GM12892 (cell line): ENCODE measurements at places on chromosomes 6 and 20.
A peak's percentile ranks its signal among the peaks of the same experiment; 100 is the strongest.

DNA sequence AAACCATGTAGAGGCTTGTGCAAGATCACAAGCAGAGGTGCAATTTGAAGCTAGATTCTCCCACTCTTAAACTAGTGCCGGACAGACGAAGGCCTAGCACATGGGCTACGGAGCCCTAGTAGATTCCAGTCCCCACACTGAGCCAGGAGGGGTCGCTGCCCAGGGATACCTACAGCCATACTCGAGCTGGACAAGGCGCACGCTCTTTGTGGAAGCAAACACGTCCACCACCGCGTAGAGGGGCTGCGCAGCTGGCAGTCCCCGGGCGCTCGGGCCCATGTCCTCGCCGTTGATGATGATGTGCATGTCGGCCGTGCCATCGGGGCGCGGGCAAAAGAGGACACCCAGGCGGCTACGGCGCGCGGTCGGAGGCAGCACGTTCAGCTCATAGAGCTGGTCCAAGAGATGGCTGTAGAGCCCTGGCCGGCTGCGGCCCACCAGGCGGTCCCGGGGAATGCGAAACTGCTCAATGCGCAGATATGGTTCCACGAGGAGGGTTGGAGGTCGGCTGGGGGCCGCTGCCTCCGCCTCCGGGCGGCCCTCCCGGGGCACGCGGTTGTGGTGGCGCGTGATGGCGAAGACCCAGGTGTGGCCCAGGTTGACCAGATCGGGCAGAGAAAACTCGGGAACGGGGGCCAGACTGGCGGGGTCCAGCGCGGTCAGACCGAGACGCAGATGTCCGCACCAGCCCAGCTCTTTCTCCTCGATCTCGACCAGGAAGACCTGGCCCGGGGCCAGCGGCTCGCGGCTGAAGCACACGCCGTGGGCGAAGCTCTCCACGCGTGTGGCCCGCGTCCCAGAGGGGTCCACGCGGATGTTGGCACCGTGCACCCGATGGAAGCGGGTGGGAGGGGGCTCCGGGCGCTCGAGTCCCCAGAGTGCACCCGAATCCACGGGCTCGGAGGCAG, 677 bp downstream of the NEURL2 start:
- DNase-seq: no peak

- no peak for DNase-seq
Measured at GRCh38 chr6:118935978-118936703, 1.2 kb upstream of the MCM9 start.

GRCh38 chr20:37363221-37364012, 17.5 kb downstream of the SRC start:
- no peak for DNase-seq

DNA sequence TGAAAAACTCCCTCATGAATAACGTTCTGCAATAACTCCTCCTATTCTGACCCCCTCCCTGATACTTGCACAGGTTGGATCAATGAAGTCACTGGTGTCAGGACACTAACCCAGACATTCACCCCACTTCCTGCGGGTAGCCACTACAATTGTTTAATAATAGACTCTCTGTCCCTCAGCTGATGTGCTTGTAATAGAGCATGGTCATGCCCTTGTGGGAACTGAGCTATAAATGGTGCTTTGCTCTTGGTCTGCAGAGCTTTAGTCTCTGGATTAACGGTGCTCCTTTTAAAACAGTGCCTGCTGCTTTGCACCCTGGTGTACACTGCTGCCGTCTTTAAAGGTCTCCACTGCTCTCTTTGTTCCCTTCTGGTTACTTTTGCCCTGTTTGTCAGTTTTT, 127.3 kb downstream of the BACH2 start:
- DNase-seq: no peak

DNA sequence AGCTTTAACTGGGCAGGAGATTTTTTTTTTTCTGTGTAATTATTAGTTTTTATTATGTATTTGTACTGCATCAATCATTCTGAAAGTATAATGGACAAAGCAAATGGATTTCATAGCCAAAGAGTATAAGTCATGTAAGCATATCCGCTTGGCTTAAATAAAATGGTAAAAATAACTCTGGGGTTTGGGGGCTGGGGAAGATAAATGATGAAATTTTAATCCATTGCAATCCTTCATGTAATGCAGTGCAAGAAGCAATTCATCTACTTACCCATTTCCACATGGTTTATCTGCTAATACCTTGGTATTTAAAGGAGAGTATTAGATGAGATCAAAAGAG, 781.4 kb downstream of the QKI start:
- DNase-seq: no peak

- no peak for DNase-seq
Measured at GRCh38 chr6:144909753-144910285, 624.7 kb downstream of the UTRN start.

- DNase-seq: no peak
Measured at GRCh38 chr6:150406948-150407347, 38.1 kb downstream of the IYD start.

GRCh38 chr6:121504227-121504626, 68.8 kb downstream of the GJA1 start:
- DNase-seq: no peak

- no peak for DNase-seq
Measured at GRCh38 chr6:154514481-154514880, 4.0 kb upstream of the CNKSR3 start.

- no peak for DNase-seq
Measured at GRCh38 chr6:135196739-135197510, 15.8 kb downstream of the MYB start.

DNA sequence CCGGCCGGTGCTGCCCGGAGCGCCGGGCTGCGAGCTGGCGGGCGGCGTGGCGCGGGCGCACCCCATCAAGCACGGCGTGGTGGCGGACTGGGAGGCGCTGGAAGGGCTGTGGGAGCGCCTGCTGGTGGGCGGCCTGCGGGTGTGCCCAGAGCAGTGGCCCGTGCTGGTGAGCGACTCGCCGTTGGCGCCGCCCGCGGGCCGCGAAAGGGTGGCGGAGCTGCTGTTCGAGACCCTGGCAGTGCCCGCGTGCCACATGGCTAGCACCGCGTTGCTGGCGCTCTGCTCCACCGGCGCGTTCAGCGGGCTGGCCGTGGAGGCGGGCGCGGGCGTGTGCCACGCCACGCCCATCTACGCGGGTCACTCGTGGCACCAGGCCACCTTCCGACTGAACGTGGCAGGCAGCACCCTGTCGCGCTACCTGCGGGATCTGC, 517 bp downstream of the ACTL10 start:
- DNase-seq: peak; percentile 50

DNA sequence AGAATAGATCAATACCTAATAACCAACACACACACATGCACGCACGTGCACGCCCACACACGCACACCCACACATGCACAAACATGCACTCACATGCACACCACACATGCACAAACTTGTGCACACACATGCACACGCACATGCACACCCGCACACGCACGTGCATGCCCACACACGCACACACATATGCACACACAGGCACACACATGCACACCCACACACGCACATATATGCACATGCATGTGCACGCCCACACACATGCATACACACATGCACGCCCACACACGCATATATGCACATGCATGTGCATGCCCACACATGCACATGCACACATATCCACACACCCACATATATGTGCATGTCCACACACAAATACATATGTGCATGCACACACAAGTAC, 26.2 kb upstream of the CHRNA4 start:
- no peak for DNase-seq

GRCh38 chr6:153032255-153032882, 29.9 kb upstream of the MTRF1L start:
- DNase-seq: no peak

- DNase-seq: no peak
Measured at GRCh38 chr6:11947063-11947462, 65.0 kb upstream of the HIVEP1 start.

GRCh38 chr6:144753023-144753705, 468.0 kb downstream of the UTRN start:
- DNase-seq: no peak

GRCh38 chr20:1306316-1307135, 22.4 kb downstream of the SDCBP2 start:
- DNase-seq: no peak

DNA sequence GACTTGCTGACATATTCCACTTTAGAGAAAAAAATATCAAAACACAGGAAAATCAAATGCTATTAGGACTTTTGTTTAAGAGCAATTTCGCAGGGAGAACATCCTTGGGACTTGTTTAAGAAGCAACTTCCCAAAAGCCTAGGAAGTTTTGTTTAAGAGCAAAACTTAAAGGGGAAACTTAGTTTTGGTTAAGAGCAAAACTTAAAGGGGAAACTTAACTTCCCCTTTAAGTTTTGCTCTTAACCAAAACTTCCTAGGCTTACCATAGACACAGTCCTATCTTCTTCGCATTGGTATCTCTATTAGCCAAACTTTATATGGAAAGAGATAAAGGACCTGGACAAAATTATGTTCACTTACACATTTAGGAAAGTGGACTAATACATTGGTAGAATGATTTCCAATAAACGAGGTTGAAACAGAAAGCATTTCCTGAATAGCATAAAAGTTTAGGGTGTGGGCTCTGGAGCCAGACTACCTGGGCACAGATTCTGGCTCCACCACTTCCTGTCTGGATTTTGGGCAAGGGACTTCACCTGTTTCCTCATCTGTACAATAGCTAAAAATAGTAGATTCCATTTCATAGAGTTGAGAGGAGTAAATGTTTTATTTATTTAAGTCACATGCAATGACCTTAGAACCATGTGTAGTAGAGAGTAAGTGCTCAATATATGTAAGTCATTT, 15.7 kb downstream of the PAQR8 start:
- no peak for DNase-seq

DNA sequence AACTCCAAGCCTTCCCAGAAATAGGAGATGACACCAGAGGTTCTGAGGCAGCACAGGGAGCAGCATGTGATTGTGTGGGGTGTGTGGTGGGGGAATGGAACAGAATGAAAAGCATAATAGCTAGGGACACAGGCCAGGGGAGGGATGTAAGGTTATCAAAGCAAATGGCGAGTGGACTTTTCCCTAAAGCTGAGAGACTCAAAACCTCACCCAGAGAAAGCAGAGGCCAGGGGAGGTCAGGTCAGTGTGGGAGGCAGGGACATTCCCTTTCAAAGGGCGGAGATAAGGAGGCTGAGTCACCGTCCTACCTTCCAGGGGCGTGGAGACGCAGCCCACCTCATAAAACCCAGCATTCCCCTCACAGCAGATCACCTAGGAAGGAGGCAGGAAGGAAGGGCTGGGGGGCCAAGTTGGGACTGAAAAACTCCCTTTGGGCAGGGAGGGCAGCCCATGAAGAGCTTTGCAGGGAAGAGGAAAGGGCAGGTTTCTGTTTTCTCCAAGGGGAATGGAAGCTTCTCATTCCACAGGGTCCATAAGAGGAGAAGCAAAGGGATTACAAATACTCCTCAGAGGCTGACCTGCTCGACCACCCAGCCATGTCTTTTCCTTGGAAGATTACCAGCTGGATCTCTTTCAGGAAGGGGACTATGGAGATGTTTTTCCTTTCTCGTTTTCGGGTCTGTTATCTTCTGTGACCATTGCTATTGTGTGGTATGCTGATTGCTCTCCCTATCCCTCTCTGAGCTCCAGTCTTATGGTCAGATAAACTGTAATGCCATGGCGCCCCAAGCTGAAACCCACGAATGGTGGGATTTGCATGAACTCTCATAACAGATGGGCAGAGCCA, 9.6 kb upstream of the LY6G5C start:
- DNase-seq: no peak

DNA sequence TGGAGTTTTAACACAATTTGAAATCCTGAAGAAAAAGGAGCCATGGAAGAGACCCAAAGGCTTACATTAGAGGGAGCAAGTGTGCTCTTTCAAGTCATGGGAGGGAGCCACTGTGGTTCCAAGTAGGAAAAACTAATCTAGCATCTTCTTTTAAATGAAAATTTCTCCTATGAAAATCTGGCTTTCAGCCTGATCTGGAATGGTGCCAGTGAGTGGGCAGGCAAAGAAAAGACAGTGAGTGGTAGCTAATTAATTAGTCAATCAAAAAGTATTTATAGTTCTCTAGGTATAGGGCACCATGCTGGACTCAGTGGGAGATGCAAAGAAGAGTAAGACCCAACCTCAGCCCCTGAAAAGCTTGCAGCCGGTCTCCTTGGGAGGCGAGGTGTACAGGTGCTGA, 21.9 kb downstream of the CAP2 start:
- DNase-seq: no peak

- DNase-seq: no peak
Measured at GRCh38 chr6:97294451-97294850, 11.4 kb upstream of the MMS22L start.

GRCh38 chr6:79421707-79422484, 115.3 kb downstream of the LCA5 start:
- no peak for DNase-seq

DNA sequence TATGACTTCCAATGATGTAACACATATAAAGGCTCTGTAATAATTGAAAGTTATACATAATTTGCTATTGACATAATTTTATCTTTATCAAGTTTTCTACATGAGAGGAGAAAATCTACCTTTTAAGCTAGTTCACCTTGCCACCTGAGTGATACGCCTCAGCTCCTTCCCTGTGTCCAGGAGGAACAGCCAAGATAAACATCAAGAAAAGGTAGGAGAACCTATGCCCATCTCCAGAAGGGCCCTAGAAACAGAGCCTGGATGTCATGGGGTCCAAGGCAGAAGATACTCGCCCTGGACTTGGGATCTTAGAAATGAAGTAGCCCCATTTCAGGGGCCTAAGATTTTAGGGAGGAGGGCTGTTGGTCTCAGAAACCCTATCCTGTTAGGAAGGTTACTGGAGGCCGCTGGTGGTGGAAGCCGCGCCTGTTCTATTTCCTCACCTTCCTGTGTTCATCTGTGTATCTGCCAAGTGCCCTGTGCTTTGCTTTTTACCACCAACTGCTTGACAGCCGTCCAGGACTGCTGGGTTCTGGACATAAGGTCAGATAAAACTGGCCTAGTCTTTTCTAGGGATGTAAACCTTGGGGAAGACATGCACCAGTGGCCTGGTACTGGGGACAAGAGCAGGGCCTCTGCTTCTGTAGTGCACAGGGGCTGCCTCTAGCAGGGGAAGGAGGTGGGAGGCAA, 178.5 kb downstream of the ARID1B start:
- no peak for DNase-seq

DNA sequence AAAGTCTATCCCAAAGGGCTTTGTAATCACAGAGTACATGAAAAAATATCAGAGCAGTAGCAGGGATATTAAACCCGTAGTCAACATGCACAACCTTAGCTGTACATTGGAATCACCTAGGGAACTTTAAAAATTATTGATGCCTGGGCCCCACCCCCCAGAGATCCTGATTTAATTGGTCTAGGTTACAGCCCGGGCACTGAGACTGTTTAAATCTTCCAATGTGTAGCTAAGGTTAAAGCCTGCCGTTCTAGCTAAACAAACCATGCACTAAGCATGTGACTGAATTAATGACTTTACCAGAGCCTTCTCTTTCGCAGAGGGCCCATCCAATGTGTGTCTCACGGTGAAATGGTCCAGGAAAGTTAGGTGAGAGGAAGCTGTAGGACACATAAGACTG, 14.1 kb upstream of the JAG1 start:
- no peak for DNase-seq
